Immature natural killer cell (primary cell): ENCODE measurements at places on chromosomes 2 and 18. TPM values are rescaled to one million over a fixed set of nuclear protein-coding genes. Genes with fewer than 3 reads are reported as not detected.

GRCh38 chr18:4252829-4253228 lies 202.3 kb downstream of the DLGAP1 start:
- H3K4me3 ChIP-seq = no peak overlapping the region
- no peaks in the 10 kb centered on the region for H3K36me3 ChIP-seq
- H3K27ac ChIP-seq = no peak overlapping the region

The METAP1D gene
- 0.46 TPM for polyA plus RNA-seq

DNA sequence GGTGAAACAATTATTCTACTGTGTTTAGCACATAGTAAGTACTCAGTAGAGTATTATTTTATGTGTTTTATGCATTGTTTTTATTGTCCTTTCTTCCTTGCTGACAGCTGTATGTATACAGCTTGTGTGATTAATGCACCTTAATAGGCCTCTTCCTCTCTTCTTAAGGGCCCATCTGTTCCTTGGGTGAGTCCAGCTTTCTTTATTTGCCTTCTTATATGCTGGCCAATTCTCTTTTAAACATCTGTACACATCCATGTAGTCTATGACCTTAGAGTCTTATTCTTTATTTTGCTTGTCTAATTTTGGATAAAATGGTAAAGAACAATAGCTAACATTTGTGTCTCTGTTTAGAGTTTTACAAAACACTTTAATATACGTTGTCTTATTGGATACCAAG lies 333.7 kb upstream of the MEIS1 start:
- H3K4me3 ChIP-seq = no peak overlapping the region
- H3K27me3 ChIP-seq = no peaks in the 10 kb centered on the region
- no peaks in the 10 kb centered on the region for H3K36me3 ChIP-seq
- no peak for DNase-seq
- H3K27ac ChIP-seq = no peak overlapping the region

- H3K27ac ChIP-seq = no peak overlapping the region
- DNase-seq = no peak
- no peaks in the 10 kb centered on the region for H3K4me1 ChIP-seq
- H3K27me3 ChIP-seq = peaks cover 4% of the 10 kb centered on the region
- H3K36me3 ChIP-seq = no peaks in the 10 kb centered on the region
- no peak overlapping the region for H3K4me3 ChIP-seq
Observed at GRCh38 chr2:121778741-121779487, 23.5 kb downstream of the TSN start.

The PSTPIP2 gene
- 31.6 TPM for polyA plus RNA-seq

The DOCK10 gene
- polyA plus RNA-seq = 10.2 TPM

- H3K4me3 ChIP-seq = peak overlapping the region; percentile 61
- peaks cover 49% of the 10 kb centered on the region for H3K4me1 ChIP-seq
- H3K27me3 ChIP-seq = peaks cover 4% of the 10 kb centered on the region
- peaks cover 24% of the 10 kb centered on the region for H3K36me3 ChIP-seq
- peak overlapping the region; percentile 93 for H3K27ac ChIP-seq
Observed at GRCh38 chr2:64635976-64636911, 17.5 kb downstream of the SERTAD2 start.

- no peak for DNase-seq
- no peak overlapping the region for H3K4me3 ChIP-seq
- H3K27ac ChIP-seq = no peak overlapping the region
- H3K4me1 ChIP-seq = no peaks in the 10 kb centered on the region
Observed at GRCh38 chr18:31134988-31135529, 27.6 kb downstream of the DSC1 start.
